ENCODE measurements at places on chromosomes 4 and X. TPM values are rescaled to one million over a fixed set of nuclear protein-coding genes. Genes with fewer than 3 reads are reported as not detected.

The AREG gene
- total RNA-seq, result 0.30 TPM

The AADAT gene
- total RNA-seq, result 2.8 TPM

The SSX2 gene
- not detected for total RNA-seq

The ERVMER34-1 gene
- not detected for total RNA-seq

The BRS3 gene
- total RNA-seq, result not detected

The TLR7 gene
- not detected for total RNA-seq

The TCEAL7 gene
- total RNA-seq, result 31.7 TPM

The VEGFC gene
- 60.5 TPM for total RNA-seq

The EXOC1L gene
- not detected for total RNA-seq

The TMEM31 gene
- total RNA-seq, result not detected

The RAB39B gene
- 0.72 TPM for total RNA-seq

The REPS2 gene
- total RNA-seq, result 0.72 TPM

The TMEM271 gene
- not detected for total RNA-seq

The STOX2 gene
- total RNA-seq, result 1.1 TPM

The DCX gene
- not detected for total RNA-seq

The AIMP1 gene
- total RNA-seq, result 17.7 TPM

The CFAP99 gene
- 0.13 TPM for total RNA-seq

The CSAG2 gene
- total RNA-seq, result not detected

The EOLA2 gene
- total RNA-seq, result 22.9 TPM

The SCRG1 gene
- total RNA-seq, result 3.6 TPM

The ATP2B3 gene
- total RNA-seq, result 0.20 TPM

The SLC34A2 gene
- 0.03 TPM for total RNA-seq

The SNX12 gene
- 67.9 TPM for total RNA-seq

The CENPVL1 gene
- not detected for total RNA-seq

The TEX13B gene
- not detected for total RNA-seq
